ENCODE measurements at places on chromosomes 11 and 22. TPM values are rescaled to one million over a fixed set of nuclear protein-coding genes. Genes with fewer than 3 reads are reported as not detected.

DNA sequence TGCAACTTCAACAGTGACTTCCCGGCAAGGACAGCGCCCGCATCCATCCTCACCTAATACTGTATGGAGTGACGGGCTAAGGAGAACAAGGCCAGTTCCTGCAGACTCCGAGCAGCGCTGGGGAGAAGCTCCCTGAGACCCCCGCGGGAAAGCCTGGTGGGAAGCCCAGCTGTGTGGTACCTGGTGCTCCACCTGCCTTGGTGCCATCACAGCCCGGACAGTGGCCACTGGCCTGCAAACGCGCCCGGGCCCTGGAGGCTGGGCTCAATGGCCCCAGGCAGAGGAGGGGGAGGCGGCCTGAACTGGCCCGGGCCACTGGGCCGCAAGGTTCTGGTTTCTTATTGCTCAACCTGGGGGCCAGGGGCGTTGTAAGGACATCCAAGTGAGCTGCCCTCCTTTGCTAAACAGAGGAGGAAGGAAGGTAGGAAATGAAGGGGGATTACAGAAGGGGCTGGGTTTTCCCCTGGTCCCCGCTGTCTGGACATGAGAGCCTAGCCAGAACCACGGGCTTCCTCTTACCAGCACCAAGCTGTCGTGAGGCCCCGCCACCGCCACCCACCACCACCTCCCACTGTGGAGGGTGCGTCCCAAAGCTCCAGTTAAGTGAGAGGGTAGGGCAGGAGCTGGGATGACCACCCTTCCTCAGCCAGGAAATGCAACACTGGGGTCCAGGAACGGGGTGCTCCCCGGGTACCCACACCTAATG lies 8.5 kb upstream of the CDC42BPG start:
- peak overlapping the region; percentile 70 for H3K27ac ChIP-seq
- H3K36me3 ChIP-seq = peaks cover 23% of the 10 kb centered on the region
- no peak for DNase-seq
- no peak overlapping the region for H3K4me3 ChIP-seq
- peaks cover 34% of the 10 kb centered on the region for H3K4me1 ChIP-seq
- H3K27me3 ChIP-seq = no peaks in the 10 kb centered on the region

DNA sequence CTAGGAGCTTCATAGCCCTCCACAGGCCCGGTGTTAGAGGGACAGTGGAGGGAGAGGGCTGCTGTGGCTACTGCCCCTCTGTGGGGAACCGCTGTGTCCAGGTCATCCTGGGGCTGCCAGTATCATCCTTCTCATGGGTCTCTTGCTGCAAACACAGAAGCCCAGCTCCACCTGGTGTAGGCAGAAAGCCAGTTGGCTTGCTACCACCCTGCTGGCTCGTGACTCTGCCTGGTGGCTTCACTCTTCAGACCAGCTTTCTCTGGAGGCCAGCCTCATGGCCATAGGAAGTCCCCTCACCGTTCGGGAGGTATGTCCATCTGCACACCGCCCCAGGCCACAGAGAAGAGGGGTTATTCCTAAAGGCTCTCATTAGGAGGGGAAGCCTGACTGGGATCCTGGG lies 19.4 kb upstream of the SUSD2 start:
- H3K27ac ChIP-seq = no peak overlapping the region
- H3K27me3 ChIP-seq = no peaks in the 10 kb centered on the region
- H3K4me1 ChIP-seq = peaks cover 14% of the 10 kb centered on the region

DNA sequence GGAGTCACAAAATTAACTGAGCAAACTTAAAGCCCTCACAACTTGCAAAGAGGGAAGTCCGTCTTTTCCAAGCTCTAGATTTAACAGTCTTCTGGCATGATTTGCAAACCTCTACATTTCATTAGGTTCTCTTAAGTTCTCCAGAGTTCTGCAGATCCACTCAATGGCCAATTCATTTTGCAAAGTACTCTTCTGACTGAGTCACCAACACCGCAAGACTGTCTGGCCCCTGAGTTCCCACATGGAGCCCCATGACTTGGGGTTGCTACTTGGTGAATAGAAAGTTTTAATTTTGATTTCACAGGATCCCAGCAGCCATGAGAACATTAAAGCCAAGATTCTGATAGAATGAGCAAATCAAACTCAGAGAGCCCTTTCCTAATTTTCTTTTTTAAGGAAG lies 134.5 kb downstream of the PLEKHA7 start:
- no peak overlapping the region for H3K4me3 ChIP-seq
- no peak for DNase-seq
- peaks cover 19% of the 10 kb centered on the region for H3K4me1 ChIP-seq
- no peak overlapping the region for H3K27ac ChIP-seq

DNA sequence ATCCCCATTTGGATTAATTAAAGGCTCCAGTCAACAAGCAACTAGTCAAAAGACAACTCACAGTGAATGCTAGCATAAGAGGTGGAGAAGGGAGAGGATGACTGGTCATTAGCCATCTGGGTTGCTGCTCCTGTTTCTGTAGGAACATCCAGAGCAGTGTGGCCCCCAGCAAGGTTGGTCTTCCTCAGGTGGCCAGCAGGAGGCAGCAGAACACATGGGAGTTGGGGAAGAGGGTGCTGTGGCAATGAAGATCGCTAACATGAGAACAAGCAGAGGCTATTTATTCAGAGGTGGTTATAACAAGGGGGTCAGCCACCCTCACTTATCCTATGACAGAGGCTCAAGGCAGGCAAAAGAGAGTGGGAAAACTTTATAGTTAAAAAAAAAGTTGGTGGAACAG lies 21.3 kb downstream of the IZUMO1R start:
- no peak overlapping the region for H3K4me3 ChIP-seq
- no peak overlapping the region for H3K27ac ChIP-seq
- H3K4me1 ChIP-seq = peaks cover 3% of the 10 kb centered on the region

DNA sequence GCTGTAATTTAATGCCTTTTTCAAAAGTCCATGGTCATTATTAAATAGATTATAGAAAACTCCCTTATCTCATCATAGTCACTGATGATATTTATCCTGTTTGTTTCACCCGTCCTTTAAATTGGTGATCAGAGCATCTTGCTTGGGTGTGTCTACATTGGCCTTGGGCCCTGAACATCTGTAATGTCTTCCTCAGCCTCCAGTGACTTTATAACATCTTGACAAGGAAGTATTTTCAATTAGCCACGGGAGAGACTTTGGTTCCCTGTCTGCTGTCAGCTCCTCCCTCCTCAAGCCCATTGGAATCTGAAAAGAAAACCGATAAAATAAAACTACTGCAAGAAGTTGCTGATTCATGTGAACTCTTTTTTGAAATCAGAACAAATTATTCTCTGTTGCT lies 116.9 kb upstream of the TTC12 start:
- DNase-seq = no peak
- no peak overlapping the region for H3K4me3 ChIP-seq
- no peaks in the 10 kb centered on the region for H3K36me3 ChIP-seq
- no peak overlapping the region for H3K27ac ChIP-seq
- no peaks in the 10 kb centered on the region for H3K27me3 ChIP-seq

DNA sequence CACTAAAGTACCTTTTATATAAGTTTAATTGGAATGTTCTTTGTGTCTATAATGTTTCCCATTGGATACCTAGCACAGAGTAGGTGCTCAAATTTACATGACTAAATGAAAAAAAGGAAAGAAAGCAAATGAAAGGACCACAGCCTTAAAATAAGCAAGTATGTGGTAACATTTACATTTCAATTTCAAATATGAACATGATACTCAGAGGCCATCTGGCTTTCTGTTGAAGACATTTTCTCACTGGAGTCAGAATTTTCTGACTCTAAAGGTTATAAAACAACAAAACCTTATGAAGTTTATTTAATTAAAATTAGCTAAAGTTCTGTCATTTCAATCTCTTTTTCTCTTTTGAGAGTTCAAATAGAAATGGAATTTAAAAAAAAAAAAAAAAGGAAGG lies 904 bp upstream of the ANGPTL5 start:
- H3K4me1 ChIP-seq = peaks cover 26% of the 10 kb centered on the region
- peaks cover 4% of the 10 kb centered on the region for H3K36me3 ChIP-seq
- DNase-seq = no peak
- H3K27me3 ChIP-seq = no peaks in the 10 kb centered on the region

DNA sequence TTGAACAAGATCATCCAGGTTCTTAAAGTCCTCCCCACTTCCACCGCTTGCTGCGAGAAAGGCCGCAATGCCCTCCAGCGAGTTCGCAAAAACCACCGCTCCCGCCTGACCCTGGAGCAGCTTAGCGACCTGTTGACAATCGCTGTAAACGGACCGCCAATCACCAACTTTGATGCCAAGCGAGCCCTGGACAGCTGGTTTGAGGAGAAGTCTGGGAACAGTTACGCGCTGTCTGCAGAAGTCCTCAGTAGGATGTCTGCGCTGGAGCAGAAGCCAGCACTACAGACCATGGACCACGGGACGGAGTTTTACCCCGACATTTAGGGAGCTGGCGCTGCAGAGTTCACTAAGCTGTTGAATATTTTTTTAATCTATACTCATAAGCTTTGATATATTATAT lies 58.3 kb downstream of the SYT13 start:
- H3K4me3 ChIP-seq = no peak overlapping the region
- no peaks in the 10 kb centered on the region for H3K36me3 ChIP-seq
- no peak for DNase-seq

DNA sequence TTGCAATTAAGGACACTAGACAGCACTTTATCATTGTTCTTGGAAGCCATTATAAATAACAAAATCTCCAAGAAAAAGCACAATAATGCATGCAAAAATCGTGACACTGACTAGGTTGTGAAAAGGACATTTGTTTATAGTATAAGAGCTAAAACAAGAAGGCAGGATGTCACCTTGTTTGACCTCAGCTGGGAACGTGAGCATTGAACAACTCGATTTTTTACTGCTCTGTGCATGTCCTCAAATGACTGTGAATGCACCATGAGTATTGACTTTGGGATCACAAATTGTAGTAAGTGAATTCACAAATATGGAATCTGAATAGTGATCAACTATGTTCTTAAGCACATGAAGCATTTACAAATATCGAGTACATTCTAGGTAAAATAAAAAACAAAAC lies 35.3 kb upstream of the ARHGAP20 start:
- H3K27me3 ChIP-seq = peaks cover 56% of the 10 kb centered on the region
- H3K4me3 ChIP-seq = no peak overlapping the region
- H3K36me3 ChIP-seq = no peaks in the 10 kb centered on the region
- no peak for DNase-seq

GRCh38 chr11:79080551-79080950 lies 360.3 kb downstream of the TENM4 start:
- no peaks in the 10 kb centered on the region for H3K4me1 ChIP-seq
- no peaks in the 10 kb centered on the region for H3K36me3 ChIP-seq
- no peak overlapping the region for H3K4me3 ChIP-seq

DNA sequence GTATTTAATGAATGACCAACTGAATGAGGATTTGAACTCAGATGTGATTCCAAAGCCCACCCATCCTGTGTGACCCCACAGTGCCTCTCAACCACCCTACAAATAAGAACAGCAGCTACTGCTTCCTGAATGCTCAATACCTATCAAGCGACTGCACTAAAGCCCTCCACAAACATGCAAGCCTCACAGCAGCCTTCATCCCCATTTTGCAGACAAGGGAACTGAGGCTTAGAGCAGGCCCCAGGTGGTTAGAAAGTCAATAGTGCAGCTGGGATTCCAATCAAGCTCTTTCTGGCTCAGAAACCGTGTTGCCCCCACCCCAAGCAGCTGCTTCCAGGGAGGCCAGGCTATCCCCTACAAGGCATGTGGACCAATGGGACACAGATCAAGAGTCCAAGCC lies 57.2 kb downstream of the SMCO4 start:
- H3K27ac ChIP-seq = no peak overlapping the region
- no peak for DNase-seq
- H3K27me3 ChIP-seq = no peaks in the 10 kb centered on the region
- H3K36me3 ChIP-seq = no peaks in the 10 kb centered on the region
- H3K4me1 ChIP-seq = peaks cover 9% of the 10 kb centered on the region

- no peaks in the 10 kb centered on the region for H3K27me3 ChIP-seq
- DNase-seq = peak; percentile 62
- H3K36me3 ChIP-seq = no peaks in the 10 kb centered on the region
- H3K4me3 ChIP-seq = no peak overlapping the region
- peaks cover 19% of the 10 kb centered on the region for H3K4me1 ChIP-seq
Observed at GRCh38 chr11:74268456-74268855, 43.0 kb downstream of the P4HA3 start.

The NLRP10 gene
- total RNA-seq = 1.3 TPM

The CELSR1 gene
- 69.2 TPM for total RNA-seq

The CHRNA10 gene
- total RNA-seq = 2.5 TPM

All from MCF 10A (cell line).